ENCODE measurements at places on chromosomes 3 and 15.
A peak's percentile ranks its signal among the peaks of the same experiment; 100 is the strongest.

DNA sequence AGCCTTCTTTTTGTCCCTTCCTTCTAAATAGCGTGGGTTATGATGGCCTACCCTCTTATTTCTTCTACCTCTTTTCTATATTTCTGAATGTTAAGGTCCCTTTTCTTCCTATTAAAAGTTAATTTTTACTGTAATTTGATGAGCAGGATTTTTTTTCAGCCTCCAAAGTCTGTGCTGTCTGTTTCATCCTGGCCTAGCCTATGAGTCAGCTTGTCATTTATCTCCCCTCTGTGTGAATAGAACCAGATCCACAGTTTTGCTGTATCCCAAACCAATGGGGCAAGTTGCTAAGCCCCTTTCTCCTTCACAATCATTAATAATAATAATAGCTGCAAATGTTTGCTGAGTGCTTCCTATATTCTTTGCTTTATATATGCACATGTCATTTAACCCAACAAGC lies 18.1 kb upstream of the C3orf38 start:
- DNase-seq: no peak

GRCh38 chr3:51568036-51568435 lies 29.5 kb downstream of the RAD54L2 start:
- DNase-seq: no peak

- no peak for DNase-seq
These were observed 12.9 kb downstream of the ZIC4 start for GRCh38 chr3:147393261-147393942.

DNA sequence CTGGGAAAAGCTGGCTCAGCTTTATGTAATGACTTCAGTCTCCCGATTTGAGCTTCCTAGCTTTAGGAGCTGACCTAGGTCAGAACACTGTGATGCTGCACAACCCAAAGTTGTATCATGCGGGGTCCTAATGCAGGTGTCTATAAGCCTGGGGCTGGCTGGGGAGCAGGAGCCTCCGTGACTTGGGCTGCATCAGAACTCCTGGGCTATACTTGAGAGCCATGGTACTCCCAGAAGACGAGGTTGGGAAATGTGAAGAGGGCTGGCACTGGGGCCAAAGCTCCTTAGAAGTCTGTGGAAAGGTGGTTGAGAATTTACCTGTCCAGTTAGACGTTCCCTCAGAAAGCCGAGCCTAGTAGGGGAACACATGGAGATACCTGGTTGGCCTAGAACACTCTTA lies 57.0 kb downstream of the BSN start:
- no peak for DNase-seq

DNA sequence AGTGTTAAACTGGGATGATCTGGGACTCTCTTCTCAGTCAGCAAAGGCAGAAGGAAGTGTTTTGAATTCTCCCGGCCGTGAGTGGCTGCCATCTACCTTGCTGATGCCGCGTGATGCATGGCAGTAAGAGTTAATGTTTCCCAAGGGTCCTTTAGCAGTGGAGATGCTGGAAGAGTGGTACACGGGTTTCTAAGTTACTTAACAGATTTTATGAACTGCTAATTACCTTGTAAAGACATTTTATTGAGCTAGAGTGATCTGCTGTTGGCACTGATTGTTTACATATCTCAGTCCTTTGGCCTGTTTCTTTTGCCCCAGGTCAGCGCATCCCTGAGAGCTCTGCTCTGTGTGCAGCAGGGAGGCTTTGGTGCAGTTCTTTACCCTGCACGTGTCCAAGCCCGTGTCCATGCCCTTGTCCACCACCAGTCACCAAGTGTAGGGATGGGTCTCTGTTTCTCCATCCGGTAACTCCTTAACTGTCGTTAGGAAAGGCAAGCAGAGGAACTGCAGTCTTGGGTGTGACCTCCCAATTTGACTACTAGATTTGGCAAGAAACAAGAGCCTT lies 172.3 kb downstream of the SLCO3A1 start:
- no peak for DNase-seq

DNA sequence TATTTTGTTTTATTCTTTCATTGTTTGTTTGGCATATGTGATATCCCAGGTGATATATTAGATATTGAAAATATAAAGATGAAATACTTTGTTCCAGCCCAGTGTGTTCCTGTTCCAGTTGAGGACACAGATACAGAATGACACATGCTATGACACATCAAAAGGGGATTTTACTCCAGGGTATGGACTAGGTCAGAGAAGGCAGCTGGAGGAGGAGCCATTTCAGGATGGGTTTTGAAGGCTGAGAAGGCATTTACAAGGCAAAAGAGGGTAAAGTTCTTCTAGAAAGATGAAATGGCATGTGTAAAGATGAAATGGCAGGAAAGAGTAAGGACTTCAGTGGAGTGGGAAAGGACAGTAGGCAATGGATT lies 163.8 kb downstream of the ZIC1 start:
- DNase-seq: no peak

DNA sequence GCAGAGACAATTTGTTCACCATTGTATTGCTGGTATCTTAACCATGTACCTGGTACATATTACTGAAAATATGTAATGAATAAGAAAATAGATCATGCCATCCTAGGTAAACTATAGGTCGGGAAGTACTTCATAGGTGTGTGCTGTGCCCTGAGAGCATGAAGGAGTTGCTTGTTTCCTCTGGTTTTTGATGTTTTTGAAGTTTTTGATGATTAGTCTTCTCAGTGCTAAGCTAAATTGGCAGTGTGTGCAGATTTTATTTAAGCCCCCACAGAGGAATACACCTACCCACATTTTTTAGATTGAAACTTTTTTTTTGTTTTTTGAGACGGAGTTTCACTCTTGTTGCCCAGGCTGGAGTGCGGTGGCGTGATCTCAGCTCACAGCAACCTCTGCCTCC lies 16.6 kb downstream of the HMG20A start:
- no peak for DNase-seq

DNA sequence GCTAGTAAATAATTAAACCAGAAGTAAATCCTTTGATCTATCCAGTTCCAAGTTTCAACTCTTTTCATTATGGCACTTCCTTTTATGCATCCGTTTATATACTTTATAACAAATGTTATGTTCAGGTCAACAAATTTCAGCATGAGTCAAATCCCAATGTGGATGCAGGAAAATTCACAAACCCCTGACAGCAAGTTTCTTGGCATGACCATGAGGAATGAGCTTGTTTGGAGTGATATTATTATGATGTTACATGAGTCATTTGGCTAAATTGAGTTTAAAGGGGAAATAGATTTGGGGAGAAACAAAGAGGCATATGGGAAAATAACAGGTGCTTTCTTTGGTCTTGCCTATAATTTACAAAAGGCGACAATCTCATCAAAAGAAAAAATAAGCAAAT lies 32.1 kb upstream of the KCNMB2 start:
- DNase-seq: no peak

DNA sequence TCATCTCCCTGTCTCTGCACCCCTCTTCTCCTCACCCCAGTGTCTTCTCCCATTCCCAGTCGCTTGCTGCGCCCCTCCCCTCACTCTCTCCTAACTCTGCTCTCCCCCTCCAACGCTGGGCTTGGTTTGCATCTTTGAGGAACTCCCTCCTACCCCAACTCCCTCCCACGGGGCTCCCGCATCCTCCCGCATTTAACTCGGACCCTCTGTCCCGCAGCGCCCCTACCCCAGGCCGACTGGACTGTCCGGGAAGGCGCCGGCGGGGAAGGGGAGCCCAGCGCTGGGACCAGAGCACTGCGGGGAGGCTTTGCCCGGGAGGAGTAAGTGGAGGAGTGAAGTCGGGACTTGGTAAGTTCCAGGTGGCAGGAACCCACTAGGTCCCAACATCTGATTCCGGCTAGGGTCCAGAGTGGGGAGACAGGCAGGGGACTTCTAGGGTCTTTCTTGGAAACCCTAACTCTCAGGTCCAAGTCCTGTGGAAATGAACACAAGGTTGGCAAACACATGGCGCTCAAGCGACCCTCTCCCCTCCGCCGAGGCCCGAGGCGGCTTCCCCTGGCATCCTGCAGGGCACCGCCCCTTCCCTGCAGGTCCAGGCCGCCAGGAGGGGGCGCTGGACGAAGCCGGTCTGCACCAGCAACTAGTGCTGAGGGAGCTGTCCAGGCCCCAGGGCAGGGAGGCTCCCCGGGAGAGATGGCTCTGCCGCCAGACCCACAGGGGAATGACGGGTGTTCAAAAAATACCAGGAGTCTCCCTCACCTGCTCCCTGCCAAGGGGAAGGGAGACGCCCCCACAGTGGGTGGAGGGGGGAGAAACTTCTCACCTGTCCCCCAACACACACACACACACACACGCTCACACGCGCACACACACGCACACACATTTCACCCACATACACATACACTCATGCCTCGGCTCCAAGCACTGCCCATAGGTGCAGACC lies 53.2 kb downstream of the LHFPL4 start:
- peak; percentile 45 for DNase-seq

DNA sequence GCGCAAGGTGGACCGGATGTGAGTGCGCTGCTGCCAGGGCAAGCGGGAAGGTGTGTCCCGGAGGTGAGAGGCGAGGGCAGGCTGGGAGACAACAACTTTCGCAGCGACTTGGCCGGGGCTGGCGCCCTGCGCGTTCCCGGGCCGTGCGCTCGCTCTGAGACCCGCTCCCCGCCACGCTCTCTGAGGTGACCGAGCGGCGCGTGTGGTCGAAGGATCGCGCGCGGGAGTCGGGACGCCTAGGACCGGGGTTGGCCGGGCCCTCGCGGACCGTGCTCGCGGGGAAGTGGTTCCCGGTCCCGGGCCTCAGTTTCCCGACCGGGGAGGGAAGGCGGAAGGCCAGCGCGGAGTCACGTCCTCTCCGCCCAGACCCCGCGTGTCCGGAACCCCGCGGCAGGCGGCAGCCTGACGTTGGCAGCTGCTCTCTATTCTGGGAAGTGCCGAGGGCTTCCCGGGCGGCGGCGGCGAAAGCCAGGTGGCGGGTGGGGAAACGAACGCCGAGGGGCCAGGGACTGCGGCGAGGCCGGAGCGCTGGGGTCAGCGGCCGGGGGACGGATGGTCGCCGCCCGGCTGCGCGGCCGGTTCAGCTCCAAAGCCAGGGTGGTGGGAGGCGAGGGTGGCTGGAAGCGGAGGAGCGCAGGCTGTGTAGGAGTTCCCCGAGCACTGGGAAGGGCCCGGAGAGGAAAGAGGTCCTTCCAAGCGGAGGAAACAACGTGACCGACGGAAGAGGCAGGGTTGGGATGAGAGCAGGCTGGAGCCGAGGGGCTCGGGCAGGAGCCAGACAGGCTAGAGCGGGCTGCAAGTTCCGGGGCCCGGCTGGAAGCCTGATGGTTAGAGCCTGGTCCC lies 1.0 kb upstream of the IGF2BP2 start:
- DNase-seq: peak; percentile 26
